ENCODE measurements at places on chromosomes 7 and 10.
A peak's percentile ranks its signal among the peaks of the same experiment; 100 is the strongest.

DNA sequence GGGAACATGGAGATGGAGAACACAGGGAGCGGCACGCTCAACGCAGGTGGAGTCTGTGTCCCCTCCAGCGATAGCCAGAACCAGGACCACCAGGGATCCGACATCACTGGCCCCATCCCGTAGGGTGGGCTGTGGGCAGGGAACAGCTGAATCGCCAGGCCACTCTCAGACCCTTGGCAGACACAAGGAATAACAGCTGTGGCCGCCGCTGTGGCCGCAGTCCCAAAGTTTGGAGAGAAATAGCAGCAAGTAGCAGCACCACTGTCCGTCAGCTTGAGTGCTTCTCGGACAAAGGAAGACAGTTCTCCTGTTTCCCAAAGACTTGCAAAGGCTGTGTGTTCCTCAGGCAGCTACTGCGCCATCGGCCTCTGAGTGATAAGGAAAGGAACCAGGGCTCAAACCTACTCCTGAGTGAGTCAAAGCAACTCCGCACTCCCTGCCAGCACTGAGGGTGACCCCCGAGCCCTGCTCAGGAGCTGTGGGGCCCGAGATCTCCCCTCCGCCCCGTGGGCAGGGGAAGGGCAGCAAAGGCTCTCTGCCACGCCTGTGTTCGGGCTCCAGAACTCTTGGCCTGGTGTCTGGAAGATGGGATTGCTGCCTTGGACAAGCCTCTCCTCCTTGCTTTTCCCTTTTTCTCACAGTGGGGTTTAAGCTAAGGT lies 82.3 kb upstream of the FAM20C start:
- no peak for DNase-seq

DNA sequence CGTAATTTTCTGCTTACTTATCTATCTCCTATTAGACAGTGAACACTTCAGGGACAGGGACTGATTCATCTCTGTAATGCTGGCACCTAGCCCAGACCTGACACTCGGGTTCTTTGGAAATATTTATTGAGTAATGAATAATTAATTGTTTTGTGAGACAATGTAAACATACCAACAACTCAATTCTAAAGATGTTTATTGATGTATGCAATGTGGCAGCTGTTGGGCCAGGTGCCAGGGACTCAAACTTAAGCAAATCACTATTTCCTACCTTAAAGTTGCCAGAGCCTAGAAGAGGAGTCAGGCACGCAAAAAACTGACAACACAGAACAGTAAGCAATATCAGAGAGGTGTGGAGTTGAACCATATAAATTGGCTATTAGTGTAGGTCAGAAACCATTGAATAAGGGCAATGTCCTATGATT lies 63.6 kb upstream of the BMPER start:
- peak; percentile 46 for DNase-seq

- DNase-seq, result no peak
These were observed 449.0 kb downstream of the ETV1 start for GRCh38 chr7:13540429-13540828.

- DNase-seq, result no peak
These were observed 12.8 kb downstream of the PRKAG2 start for GRCh38 chr7:151864081-151864480.

- DNase-seq, result no peak
These were observed 13.9 kb upstream of the SH2D4B start for GRCh38 chr10:80523773-80524172.

GRCh38 chr7:129784437-129784782 lies 168.3 kb downstream of the UBE2H start:
- DNase-seq, result no peak

- DNase-seq, result no peak
These were observed 30.9 kb upstream of the SMKR1 start for GRCh38 chr7:129471402-129471827.

Data from NCI-H1417 treated with DMSO at 0.1 percent for 48 hours (cell line).